ENCODE measurements at places on chromosomes 7 and 10.

DNA sequence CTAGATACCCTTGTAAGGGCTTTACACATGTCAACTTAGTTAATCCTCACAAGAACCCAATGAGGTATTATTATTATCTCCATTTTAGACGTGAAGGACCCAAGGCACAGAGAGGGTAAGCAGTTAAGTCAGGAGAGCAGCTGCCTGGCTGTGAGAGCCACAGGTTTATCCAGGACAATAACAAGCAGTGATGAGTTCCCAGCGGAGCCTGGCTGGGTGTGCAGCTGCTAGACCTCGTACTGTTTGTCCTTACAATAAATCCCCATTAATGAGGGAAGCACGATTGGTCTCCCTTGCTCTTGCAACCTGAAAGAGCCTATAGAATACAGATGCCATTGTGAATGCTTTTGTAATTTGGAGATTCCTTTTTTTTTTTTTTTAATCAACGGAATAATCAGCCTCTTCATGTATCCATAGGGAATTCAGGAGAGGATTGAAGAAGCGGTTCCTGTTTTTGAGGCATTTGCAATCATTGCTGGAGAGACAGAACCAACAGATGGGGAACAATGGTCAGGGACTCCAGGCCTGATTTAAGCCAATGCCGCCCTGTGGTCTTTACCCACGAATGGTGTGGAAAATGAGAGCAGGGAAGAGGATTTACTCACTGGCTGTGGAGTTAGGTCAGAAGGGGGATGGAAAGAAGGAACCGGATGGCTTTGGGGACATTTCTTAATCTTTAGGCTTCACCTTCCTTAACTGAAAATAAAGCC is 12.3 kb upstream of the ASB4 start:
- DNase-seq = peak; percentile 41

GRCh38 chr7:108071551-108071950 is 58.6 kb downstream of the LAMB4 start:
- no peak for DNase-seq

DNA sequence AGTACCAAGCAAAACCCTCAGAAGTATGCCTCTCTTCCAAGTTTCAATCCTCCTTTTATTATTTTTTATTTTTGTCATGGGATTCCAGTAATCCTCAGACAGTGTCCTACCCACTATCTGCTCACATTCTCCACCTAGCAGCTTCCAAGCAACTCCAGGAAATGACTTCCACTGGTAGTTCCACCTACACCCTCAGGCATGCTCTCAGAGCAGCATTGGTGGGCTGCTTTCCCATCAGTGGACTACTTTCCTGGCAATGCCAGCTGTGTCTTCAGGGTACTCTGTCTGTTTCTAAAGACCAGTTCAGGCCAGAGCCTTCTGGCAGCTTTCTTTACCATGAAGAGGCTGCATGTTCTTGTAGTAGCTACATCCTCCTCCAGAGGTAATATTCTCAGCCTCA is 244.0 kb downstream of the HGF start:
- no peak for DNase-seq

DNA sequence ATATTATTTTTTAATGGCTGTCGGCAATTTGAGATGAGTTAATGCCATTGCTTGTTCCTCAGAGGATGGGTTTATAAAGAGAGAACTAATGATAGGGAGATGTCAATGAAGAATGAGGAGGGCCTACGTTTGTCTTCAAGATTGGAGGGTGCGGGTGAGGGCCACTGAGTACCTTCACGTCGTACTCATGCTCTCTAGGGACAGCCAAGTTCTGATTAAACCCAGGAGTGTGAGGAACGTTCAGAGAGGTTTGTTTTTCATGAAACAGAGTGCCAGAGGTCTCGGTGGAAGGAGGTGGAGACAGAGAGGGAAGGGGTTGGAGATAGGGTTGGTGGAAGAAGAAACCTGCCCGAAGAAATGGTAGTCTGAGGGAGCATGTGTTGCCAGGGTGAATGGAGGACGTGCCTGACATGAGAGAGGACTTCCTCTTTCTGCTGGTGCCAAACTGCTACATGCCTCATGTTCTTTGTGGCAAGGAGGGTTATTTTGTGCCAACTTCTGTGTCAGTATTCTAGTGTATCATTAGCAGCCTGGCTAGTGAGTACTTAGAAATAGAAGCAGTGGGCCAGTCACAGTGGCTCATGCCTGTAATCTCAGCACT is 8.9 kb downstream of the DHTKD1 start:
- no peak for DNase-seq

GRCh38 chr7:103679151-103680132 is 233.4 kb upstream of the SLC26A5 start:
- DNase-seq = no peak

DNA sequence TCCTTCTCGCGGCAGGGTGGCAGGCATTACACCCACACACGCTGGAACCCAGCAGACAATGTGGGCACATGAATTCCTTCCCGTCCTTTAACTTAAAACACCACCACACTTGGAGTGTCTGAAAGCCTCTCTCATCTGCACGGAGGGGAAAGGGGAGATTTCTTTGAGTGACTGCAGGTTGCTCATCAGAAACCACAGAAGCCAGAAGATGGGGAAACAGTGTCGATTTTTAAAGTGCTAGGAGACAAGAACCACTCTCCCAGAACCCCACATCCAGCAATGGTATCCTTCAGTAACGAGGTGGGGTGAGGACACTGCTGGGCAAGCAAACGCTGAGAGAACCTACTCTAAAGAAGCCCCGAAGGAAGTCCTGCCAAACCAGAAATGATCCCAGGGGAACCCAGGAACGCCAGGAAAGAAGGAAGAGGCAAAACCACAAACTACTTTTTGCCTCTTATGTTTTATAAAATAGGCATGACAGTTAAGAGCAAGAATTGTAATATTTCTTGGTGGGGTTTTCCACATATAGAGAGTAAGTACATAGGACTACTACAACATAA is 254.3 kb downstream of the ELFN1 start:
- DNase-seq = no peak

DNA sequence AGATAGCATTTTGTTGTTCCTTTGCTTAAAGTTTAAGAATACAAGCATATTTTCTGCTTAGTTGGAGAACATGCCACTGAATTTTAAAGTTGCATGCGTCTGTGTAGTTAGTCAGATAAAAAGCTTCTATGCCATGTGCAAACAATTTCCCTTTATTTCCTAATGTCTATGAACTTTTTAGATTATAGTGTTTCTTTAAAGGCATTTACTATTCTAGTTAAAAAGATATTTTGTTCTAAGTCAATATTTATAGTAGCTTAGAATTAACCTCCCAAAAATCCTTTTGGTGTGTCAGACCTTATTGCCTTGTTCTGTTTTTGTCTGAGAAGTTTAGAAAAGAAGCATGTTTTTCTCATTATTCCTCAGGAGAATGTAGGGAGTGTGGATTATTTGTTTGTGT is 99.0 kb upstream of the GATA3 start:
- no peak for DNase-seq

GRCh38 chr10:108689891-108690290 is 1233.4 kb downstream of the XPNPEP1 start:
- no peak for DNase-seq

GRCh38 chr10:100238429-100238828 is 9.0 kb upstream of the CHUK start:
- DNase-seq = no peak

- DNase-seq = no peak
Measured at GRCh38 chr7:106841896-106842390, 23.1 kb upstream of the PIK3CG start.

DNA sequence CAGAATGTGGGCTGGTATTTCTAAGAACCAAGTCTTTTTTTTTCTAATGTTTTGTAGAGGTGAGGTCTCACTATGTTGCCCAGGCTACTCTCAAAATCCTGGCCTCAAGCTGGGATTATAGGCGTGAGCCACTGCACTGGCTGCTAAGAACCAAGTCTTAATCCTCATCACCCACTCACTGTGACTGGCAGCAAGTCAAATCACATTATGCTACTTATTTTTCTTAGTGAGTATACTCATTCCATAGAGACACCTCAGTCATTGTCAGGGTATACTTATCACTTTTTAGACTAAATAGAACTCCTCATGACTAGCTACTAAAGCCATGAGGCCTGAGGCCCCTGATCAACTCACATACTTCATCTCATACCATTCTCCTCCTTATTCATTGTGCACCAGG is 116.1 kb downstream of the STRA8 start:
- no peak for DNase-seq

- DNase-seq = no peak
Measured at GRCh38 chr10:84176836-84177474, 3.4 kb downstream of the GPR15LG start.

GRCh38 chr7:30841801-30842541 is 69.7 kb upstream of the AQP1 start:
- DNase-seq = no peak

DNA sequence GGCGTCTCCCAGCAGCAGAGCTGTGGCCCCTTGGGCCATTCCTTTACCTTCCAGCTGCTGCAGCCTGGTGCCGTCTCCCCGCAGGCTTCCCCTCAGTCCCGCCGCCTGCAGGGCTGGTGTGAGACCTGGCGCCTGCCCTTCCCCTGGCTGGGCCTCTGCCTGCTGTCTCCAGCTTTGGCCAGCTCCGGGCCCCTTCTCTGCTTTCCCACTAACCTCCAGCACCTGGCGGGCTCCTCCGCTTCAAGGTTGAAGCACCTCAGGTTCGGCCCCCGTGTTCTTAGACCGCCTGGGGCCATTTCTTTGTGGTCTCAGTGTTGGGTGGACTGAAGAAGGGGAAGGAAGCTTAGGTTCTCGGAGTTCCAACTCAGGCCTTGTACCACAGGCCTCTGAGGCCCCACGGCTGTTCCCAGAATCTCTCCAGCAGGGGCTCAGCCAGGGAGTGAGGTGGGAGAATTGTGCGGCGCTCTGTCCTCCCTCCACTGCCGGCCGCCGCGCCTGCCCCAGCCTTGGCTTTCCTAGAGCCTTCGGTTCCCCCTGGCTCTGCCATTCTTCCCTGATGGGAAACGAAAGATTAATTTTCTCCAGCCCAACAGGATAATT is 30.3 kb downstream of the GBX1 start:
- DNase-seq = peak; percentile 41

DNA sequence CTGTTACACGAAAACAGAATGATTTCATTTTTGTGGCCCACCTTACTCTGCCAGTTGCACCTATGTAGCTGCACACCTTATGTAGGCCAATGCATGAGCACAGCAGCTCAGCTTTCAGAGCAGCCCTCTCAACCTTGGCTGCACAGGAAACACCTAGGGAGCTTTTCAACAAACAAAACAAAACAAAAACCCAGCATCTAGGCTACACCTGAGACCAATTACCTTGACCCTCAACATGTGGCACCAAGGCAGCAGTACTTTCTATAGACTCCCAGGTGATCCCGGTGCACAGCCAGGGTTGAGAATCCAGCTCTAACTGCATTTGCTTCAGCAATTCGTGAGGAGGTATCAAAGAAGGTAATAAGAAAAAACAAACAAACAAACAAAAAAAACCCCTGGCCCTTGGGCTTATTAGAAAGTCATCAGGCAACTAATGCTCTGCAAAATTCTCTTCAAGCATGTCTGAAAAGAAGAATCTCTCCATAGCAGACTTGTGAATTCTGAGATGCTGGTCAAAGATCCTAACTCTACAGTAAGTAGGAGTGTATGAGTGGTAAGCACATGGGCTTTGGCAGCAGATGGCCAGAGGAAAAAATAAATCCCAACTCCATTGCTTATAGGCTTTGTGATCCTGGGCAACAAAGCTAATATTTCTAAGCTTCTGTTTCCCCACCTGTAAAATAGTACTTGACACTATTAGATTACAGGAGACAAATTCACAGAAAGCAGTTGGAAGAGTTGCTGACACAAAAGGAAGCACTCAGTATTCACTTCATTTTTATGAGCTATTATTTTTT is 113.4 kb upstream of the NOBOX start:
- no peak for DNase-seq

DNA sequence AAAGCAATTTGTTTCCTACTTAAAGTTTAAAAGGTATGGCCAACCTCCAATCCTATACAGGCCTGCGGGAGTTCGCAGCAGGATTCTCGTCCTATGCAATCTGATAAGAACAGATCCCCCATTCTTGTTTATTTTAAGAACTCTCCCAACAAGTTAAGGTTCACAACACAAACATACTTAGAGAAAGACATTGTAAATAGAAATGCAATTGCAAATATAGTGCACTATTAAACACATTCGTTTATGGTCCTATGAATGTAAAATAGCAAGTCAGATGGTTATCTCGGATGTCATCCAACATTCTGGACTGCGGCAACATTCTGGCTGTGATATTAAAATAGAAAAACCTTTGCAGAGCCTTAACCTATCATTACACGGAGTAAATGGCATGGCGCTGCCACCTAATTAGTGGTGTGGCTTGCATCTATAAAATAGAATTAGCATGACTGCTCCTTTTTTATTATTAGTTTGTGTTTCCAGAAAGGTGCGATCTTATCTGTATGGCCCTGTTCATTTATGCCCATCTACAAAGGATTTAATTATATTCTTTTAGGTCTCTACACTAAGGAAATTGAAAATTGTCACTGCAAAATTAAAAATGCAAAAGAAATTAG is 37.0 kb downstream of the BEND7 start:
- DNase-seq = no peak

DNA sequence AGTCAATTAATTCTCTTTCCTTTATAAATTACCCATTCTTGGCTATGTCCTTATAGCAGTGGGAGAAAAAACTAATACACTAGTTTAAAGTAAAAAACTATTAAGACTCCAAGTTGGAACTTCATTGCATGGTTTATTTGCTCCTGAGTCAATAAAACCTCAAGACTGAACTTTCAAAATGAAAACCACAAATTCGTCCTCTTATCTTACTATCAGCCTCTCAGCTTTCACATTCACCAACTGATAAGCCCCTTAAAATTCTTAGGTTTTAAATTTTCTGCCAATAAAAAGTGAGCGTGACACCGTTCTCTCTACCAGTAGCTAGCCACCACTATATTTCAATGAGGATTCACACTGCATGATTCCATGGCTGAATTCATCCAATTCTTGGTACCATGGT is 346.4 kb upstream of the NPSR1 start:
- no peak for DNase-seq

DNA sequence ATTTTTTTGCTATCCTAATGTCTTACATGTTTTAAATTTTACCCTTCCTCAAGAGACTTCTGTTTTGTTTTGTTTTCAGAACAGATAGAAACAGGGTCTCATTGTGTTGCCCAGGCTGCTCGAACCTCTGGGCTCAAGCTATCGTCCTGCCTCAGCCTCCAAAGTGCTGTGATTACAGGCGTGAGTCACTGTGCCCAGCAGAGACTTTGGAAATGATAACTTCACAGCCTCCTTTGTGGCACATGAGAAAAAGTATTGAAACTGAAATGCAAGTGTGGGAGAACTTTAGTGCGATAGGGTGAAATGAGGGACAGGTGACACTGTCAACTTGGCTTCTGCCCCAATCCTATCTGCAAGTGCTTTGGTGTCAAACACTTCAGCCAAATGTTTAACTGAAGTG is 21.6 kb downstream of the IRF5 start:
- DNase-seq = no peak

Data from psoas muscle (tissue), 8 donors.